Stimulated activated CD4-positive, alpha-beta T cell treated with anti-CD3 and anti-CD28 coated beads, Interleukin-15, amount 100 ng/mL, for 1 hour (primary cell): ENCODE measurements at places on chromosomes 7 and 10.

DNA sequence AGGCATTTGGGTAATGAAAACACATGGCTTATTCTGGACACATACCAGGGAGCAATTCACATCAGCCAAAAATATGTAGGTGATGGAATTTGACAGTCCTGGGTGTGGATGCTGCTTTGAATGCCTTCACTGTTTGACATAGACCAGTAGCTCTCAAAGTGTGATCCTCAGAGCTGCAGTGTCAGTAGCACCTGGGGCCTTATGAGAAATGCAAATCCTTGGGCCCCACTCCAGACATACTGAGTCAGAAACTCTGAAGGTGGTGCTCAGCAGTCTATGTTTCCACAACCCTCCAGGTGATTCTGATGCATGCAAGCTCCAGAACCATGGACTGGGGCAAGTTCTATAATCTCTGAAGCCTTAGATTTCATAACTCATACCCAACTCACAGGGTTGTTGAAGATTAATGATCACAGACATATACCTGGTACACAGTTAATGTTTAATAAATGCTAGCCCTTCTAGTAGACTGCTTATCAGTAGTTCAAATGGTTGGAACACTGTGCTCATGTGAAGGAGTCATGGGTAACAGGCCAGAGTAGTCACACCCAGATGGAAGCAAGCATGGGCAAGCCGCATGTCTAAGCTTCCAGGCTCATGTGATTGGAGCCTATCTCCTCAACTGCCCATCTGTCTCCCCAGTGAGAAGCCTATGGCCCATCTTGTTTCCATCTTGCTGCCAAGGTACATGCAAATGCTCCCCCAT lies 715.7 kb downstream of the GRID1 start:
- DNase-seq, result no peak

DNA sequence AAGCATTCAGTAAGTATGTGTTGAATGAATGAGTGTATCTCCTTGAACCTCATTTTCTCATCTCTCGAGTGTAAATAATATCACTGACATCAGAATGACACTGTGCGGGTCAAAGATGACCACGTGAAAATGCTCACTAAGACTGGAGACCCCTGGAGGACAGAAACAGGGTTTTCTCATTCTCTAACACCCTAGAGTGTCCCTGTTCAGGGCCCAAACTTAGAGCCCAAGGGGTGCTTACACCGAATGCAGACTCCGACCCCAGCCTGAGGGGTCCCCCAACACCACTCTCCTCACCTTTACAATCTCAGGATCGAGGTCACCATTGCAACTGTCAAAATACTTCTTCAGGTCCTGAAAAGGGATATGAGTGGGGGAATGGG lies 1.4 kb downstream of the CDK5 start:
- no peak for DNase-seq

GRCh38 chr7:139635526-139636302 lies 112.2 kb downstream of the CLEC2L start:
- peak; percentile 35 for DNase-seq

DNA sequence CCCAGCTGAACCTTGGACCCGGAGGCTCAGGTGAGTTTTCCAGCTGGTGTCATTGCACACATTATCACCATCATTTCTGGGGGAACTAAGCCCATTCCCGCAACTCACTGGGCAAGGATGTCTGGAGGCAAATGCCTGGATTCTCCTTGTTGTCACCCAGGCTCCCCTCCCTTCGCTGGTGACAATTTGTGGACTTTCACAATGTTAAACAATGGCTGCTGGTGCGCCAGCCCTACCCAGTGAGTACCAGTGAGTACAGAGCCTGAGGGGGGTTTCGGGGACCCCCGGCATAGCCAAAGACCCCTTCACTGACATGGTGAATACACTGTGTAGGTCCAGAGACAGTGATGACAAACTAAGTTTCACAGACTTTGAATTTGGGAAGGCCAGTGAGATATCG lies 189.2 kb downstream of the ADARB2 start:
- DNase-seq, result no peak

DNA sequence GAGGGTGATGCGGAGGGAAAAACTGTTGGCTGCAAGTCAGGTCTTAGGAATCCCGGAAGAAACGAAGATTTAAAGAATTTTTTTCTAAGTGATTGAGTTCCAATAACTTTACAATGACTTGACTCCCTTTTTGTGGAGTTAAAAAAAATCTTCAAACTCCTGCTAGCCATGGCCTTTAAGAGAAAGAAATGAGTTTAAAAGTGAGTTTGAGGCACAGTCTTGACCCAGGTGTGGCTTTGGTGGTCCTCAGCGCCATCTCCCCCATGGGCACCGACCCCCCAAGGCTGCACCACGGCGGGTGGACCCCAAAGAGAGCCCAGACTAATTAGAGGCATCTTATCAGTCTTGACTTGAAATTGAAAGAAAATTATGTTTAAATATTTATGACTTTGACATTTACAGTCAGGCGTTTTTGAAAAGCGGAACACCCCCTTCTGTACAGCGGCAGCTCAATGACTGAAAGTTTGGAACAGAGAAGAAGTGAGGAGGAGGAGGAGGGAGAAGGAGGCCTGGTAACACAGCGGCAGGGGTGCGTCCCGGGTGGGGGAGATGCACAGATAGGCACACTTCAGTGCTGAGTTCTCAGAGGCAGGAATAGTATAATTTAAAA lies 349.6 kb downstream of the DNAJB6 start:
- DNase-seq, result no peak

DNA sequence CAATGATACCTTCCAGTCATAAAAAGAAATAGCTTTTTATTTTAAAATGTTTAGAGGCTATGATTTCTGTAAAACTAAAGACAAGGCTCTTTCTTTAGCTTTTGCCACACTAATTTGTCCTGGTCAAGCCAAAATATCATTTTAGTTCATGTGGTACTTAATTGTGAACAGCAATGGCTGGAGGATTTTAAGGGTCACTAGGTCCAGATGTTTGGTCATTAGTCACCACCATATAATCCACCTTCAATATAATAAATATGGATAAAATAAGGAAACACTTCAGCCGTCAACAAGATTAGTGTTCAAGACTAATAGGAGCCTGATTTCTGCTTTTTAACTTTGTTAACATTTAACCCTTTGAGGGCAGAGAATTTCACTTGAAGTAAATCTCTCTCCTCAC lies 50.0 kb upstream of the HGF start:
- DNase-seq, result no peak

GRCh38 chr7:15000157-15000556 lies 97.6 kb upstream of the DGKB start:
- DNase-seq, result no peak

- DNase-seq, result no peak
These were observed 49.3 kb upstream of the IL6 start for GRCh38 chr7:22677680-22678079.

DNA sequence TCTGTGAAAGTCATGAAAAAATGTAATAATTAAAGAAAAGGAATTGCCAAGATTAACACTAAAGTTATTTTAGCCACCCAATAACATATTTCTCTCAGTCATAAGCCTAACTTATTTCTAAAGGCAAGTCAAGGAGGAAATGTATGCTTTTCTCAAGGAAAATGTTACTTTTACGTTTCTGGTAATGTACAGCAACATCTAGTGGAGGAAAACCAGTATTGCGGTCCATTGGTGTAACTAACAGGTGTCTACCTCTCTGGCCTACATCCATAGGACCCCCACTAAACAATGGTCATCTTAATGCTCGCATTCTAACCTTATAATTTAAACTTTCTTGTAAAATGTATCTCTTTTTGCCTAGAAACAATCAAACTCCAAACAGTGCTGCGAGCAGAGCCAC lies 437.5 kb downstream of the KIF20B start:
- DNase-seq, result no peak

DNA sequence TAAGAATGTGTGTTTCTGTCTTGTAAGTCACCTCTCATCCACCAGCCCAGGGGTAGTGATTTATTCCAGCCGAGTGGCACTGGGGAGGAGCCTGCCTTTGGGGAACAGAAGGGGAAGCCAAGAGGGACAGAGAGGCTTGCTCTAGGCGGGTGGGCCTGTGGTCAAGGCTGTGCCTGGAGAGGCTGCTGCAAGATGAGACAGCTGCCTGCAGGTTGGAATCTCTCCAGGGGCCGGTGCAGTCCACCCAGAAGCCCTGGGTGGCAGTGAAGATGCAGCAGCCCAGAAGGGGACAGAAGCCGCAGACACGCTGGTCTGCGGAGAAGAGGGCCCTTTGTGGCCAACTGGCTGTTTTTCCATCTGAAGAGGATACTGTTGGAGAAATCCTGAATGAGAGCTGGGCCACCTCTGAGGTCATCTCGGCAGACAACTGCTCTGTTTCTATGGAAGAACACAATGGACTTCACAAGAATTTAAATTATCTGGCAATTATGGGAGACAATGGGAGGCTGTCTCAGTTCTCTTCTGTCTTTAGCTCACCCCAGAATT lies 175.7 kb downstream of the GFRA1 start:
- DNase-seq, result no peak
